ENCODE measurements at places on chromosomes 12 and 14. TPM values are rescaled to one million over a fixed set of nuclear protein-coding genes. Genes with fewer than 3 reads are reported as not detected.

GRCh38 chr12:1763153-1763552, 57.2 kb upstream of the LRTM2 start:
- no peak for DNase-seq

- DNase-seq, result no peak
These were observed 73.4 kb upstream of the AVPR1A start for GRCh38 chr12:63224396-63224795.

- DNase-seq, result no peak
These were observed 35.0 kb downstream of the ZNF664 start for GRCh38 chr12:124007826-124008570.

DNA sequence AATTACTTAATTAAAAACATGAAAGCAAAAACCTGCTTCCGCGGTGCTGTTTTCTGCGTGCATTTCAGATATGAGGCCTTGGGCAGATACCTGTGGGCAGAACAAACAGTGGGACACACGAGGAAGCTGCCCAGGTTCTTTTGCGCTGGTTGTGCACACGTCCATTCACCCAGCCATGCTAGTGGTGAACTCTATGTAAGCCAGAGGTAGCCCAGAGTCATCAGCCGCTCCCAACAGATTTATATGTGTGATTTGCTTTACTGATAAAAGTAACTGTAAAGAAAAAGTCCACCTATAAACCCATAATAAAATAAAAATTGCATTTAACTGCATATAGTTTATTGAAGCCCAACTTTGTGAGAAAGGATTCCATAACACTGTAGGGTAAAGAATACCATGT, 47.1 kb upstream of the TMEM260 start:
- no peak for DNase-seq

DNA sequence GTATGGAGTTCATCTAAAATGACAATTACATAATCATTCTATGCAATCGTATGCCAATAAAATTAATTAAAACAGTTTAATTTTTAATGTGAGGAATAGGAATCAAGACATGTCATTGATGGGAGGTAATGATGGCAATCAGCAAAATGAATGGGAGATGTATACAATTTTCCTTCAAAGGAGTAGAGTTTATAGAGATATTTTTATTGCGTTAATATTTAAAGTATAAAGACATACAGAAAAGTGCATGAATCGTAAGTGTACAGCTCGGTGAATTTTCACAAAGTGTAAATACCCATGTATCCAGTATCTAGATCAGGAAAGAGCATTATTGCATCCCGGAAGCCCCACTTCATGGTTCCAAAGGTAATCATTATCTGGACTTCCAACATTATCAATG, 1.2 kb downstream of the MIPOL1 start:
- DNase-seq, result no peak

- DNase-seq, result no peak
These were observed 11.7 kb downstream of the TUBA1C start for GRCh38 chr12:49276304-49277290.

- no peak for DNase-seq
These were observed 14.2 kb upstream of the TXNRD1 start for GRCh38 chr12:104201238-104202001.

Gene MYL2
- polyA plus RNA-seq, result 0.41 TPM

Gene RPS6KL1
- polyA plus RNA-seq, result 0.69 TPM

Gene BCL2L14
- not detected for polyA plus RNA-seq

Measured in keratinocyte (primary cell).